AG20443 (cell line): ENCODE measurements at places on chromosomes 1 and 21.
A peak's percentile ranks its signal among the peaks of the same experiment; 100 is the strongest.

DNA sequence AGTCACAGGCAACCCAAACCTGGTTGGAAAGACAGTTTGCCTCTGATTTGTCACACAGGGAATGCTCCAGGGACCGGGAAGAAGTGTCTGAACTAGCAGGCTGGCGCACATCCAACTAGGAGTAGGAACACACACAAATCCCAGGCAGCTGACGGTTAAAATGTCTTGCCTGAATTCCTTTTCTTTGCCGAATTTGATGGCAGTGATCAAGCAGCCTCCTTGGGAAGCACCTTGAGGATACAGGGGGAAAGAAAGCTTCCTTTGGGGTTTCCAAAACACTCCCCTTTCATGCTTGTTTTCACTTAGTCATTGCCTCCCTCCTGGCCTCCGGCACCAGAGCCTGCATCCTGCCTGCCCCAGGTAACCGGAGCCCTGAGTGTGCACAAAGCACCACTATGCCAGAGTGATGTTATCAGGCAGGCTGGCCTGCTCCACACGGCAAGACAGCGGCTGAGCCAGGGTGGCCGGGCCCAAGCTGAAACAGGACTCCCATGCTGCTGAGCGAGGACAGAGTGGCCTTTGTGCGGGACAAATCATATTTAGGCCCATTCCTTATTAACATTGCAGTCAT, 193.8 kb downstream of the LMX1A start:
- DNase-seq: no peak

DNA sequence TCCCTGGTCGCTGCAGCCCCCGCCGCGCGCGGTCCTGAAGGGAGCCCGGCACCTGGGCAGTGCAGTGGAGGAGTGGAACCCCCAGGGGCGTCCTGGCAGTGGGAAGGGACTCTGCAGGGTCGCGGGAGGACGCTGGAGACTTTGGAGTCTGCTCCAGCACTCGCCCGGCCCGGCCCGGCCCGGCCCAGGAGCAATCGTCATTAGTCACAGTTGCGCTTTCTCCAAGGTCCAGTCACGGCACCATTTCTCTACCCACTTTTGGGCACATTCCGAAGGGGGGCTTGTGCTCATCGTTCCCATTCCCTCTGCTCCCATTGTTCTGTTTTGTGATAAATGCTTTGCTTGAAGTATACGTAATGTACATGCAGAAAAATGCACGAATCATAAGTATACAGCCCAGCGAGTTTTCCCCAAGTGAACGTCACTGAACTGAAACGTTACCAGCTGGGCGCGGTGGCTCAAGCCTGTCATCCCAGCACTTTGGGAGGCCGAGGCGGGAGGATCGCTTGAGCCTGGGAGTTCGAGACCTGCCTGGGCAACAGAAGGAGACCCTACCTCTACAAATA, 999 bp downstream of the THAP3 start:
- peak; percentile 76 for DNase-seq

- DNase-seq: no peak
Measured at GRCh38 chr1:8839990-8840389, 22.6 kb upstream of the RERE start.

GRCh38 chr1:175536921-175537320, 206.5 kb downstream of the TNR start:
- DNase-seq: no peak

GRCh38 chr1:234780531-234781162, 170.7 kb upstream of the IRF2BP2 start:
- peak; percentile 33 for DNase-seq

DNA sequence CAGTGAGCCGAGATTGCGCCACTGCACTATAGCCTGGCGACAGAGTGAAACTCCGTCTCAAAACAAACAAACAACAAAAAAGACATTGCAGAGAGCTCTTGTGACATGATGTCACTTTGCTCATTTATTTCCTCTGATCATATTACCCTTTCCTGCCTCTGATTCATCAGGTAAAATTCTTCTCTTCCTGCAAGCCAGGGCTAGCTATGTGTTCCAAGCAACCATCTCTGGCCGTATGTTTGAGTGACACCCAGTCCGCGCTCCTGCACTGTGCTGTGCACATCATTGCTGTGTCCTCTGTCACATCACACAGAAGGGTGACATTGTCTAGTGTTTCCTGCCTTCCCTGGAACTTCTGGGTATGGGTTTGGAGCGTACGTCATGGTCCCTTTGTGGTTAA, 251.3 kb downstream of the PCP4 start:
- no peak for DNase-seq

DNA sequence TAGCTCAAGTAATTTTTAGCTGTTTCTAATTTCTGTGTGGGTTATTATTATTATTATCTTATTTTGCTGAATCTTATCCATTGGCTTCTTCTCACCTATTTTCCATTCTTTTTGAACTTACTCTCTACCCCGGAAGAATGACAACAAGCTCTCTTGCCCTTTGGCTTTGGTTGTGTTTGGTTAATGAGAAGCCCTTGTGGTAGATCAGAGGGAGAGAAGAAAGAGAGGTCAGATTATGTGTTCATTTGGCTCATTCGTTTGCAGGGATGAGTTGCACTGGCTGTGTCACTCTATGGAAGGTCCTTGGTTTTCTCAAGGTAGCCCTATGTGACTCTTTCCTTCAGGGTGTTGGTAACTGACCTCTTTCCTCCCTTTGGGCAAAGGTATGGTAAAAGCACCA, 391.9 kb downstream of the LMO4 start:
- DNase-seq: no peak

- DNase-seq: peak; percentile 75
Measured at GRCh38 chr1:115314765-115315164, 23.3 kb downstream of the NGF start.
